ENCODE measurements at places on chromosomes 12 and 14. TPM values are rescaled to one million over a fixed set of nuclear protein-coding genes. Genes with fewer than 3 reads are reported as not detected.

- no peak for DNase-seq
These were observed 275.7 kb downstream of the CCDC59 start for GRCh38 chr12:82082501-82082900.

GRCh38 chr14:51845811-51846210 lies 14.6 kb upstream of the GNG2 start:
- DNase-seq, result no peak

GRCh38 chr12:91496337-91496736 lies 313.7 kb upstream of the DCN start:
- DNase-seq, result no peak

DNA sequence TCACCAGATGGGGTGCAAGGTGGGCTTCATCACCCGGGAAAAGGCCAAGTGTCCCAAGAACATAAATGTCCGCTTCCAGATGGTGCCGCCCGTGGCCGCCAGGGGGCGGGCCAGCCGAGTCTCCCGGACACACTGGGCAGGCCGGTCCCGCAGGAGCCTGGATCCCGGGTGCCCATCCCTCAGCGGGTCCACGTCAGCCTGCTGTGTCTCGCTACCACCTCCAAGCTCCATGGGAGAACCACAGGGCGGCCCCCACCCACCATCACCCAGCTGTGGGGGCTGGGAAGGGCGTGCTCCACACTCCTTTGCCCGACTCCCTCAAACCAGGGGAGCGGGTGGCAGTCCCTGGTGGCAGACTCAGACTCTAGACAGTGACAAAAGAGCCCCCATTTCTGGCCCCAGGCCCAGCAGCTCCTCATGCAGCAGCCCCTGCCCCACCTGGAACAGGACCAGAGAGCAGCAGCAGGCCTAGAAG lies 22.0 kb upstream of the NUDT14 start:
- peak; percentile 81 for DNase-seq

DNA sequence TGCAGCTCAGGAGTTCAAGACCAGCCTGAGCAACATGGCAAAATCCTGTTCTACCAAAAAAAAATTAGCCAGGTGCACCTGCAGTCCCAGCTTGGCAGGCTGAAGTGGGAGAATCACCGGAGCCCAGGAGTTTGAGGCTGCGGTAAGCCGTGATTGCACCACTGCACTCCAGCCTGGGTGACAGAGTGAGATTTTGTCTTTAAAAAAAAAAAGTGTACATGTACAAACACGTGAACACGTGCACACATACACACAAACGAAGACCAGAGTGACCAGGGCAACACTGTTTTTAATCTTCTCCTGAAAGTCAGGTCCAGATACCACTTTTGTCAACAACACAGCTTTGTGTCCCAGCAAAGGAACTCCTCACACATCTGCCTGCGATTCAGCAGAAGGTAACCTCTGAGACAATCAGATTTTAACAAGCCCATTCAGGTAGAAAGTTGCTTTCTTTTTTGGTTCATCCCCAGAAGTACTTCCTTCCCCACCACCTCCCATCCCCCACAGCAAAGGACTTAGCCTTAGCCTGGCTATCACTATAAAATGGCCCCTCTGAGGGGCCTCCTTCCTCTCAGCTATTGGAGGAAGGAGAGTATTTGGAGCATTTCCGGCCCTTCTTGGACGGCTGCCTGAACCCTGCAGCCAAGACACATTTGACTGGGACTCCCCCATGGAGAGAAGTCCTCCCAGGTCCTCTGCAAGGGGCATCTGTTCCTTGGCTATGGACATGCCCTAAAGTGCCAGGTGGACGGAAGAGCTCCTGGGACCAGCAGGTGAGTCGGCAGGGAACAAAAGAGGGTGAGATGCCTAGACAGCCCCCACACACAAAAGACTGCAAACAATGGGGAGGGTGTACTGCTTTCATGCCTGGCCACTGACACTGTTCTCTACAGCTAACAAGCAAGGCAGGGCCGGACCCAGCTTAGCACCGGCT lies 9.8 kb downstream of the CTDSP2 start:
- DNase-seq, result peak; percentile 50

Gene CCDC175
- not detected for total RNA-seq

GRCh38 chr12:7959278-7959677 lies 23.3 kb upstream of the SLC2A3 start:
- no peak for DNase-seq

GRCh38 chr14:56324856-56325699 lies 206.9 kb downstream of the PELI2 start:
- no peak for DNase-seq

DNA sequence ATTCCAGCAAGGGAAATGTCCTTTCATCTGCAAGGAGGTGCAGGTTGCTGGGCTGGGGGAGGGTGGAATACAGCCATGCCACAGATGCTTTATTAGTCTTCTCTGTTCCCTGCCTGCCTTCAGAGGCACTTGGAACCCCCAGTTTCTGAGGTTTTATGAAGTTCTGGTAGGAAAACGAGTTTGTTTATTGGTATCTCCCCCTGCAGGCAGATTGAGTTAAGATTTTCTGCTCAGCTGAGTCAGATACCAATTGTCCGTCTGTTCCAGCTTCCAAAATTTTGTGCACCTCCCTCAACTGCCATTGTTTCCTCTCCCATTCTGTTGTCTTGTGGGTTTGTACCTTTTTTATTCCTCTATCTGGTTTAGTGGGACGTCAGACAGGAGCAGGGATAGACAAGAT lies 155.6 kb downstream of the ETV6 start:
- no peak for DNase-seq

GRCh38 chr12:108699955-108700563 lies 31.3 kb downstream of the CORO1C start:
- DNase-seq, result no peak

- DNase-seq, result peak; percentile 45
These were observed 262.6 kb upstream of the BTG1 start for GRCh38 chr12:92408072-92408900.
